CD4-positive, alpha-beta T cell (primary cell): ENCODE measurements at places on chromosomes 6 and 20.

GRCh38 chr20:36904690-36905089 lies 28.8 kb downstream of the TLDC2 start:
- DNase-seq: no peak

DNA sequence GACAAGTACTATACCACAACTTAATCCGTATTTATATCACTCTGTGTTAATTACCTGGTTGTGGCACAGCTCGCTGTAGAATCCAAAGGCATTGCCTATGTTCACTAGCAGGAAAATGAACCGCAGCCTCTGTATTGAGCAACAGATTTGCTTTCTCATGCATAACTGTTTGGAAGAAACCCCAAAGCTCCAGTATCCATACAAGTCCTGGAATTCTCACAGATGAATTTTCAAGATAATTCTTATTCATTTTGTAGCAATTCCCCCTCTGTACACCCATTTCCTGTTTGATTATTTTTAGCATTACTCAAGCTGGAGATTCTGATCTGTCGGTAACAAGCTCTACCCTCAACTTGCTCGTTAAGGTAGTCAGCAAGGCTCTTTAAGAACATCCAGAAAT lies 63.5 kb downstream of the STMND1 start:
- DNase-seq: no peak

- no peak for DNase-seq
Observed at GRCh38 chr6:149265945-149266344, 51.6 kb upstream of the TAB2 start.

DNA sequence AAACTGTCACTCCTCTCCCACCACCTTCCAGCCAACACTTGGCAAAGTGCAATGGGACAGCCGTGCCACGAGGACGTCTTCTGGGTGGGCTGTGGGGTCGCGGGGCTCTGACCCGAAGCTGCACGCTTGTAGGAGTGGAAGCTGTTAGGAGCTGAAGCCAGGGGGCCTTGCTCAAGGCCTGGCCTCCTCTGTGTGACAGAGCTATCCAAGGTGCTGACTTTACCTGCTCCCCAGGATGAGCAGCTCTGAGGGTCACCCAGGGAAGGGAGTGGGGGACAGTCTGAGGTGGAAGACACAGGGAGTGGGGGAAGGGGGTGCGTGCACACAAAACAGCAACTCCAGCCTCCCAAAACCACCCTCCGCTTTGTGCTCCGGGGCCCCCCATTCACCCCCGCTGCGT lies 17.5 kb upstream of the CHRNA4 start:
- no peak for DNase-seq

DNA sequence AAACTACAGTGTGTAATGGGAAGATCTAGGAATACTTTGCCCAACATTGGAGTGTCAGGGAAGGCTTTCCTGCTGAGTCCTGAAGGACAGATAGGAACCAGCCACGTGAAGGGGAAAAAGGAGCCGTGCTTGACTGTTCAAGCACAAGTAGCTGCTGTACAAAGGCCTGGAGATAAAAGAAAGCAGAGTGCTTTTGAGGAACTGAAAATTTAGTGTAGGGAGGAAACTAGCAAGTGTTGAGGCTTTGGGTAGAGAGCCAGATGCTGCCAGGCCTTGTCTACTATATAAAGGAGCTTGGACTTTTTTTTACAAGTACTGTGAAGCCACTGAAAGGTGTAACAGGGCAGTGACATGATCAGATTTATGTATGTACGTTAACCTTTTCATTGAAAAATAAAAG lies 39.0 kb downstream of the DSE start:
- no peak for DNase-seq

GRCh38 chr6:41503827-41504465 lies 42.2 kb upstream of the FOXP4 start:
- DNase-seq: no peak
